Upper lobe of right lung (tissue), 1 donor: ENCODE measurements at places on chromosomes 1 and 21. TPM values are rescaled to one million over a fixed set of nuclear protein-coding genes. Genes with fewer than 3 reads are reported as not detected.

The SELE gene
- total RNA-seq: 1.5 TPM

DNA sequence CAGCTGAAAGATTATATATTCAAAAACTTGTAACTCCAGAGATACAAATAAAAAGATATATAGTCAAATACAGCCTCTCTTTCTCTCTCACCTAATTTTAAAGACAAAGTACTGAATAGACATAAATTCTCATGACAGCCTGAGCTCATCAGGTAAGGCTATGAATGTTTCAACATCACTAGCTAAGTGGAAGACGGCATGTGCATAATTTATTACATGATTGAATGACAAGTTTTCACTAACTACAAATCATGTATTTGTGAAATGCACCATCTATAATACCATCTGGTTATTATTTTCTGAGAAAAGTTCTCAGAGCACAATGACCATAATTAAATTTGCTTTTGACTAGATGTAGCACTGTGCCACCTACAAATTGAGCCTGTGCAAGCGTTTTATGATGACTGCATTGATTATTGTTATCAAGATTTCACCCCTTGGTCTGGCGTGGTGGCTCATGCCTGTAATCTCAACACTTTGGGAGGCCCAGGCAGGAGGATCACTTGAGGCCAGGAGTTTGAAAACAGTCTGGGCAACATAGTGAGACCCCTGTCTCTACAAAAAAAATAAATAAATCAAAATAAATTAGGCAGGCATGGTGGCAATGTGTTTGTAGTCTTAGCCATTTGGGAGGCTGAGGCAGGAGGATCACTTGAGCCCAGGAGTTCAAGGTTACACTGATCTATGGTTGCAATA, 128.2 kb downstream of the APP start:
- no peaks in the 10 kb centered on the region for H3K27me3 ChIP-seq
- H3K36me3 ChIP-seq: peaks cover 4% of the 10 kb centered on the region
- DNase-seq: no peak
- no peak overlapping the region for H3K27ac ChIP-seq
- H3K4me1 ChIP-seq: no peaks in the 10 kb centered on the region
- H3K4me3 ChIP-seq: no peak overlapping the region

GRCh38 chr1:216929870-216930582, 206.8 kb upstream of the ESRRG start:
- no peaks in the 10 kb centered on the region for H3K27me3 ChIP-seq
- H3K27ac ChIP-seq: no peak overlapping the region
- H3K4me3 ChIP-seq: no peak overlapping the region
- no peaks in the 10 kb centered on the region for H3K4me1 ChIP-seq

The ADAMTS1 gene
- total RNA-seq: 122 TPM

DNA sequence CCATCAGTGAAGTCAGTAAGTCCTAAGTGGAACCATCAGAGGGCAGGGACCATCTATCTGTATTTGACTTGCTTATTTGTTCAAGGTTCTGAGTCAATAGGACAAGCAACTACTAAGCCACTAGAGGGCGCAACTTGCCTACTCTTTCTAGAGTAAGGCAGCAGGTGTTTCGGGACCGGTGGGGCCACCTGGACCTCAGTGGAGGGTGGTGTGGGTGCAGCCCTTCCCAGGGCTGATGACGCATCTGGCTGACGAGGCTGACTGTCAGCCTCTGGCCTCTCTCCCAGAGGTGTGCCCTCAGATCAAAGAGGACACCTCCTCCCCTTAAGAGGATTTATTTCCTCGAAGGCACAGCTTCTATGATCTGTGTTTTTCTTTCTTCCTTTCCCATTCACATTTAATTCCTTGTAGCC, 6.6 kb downstream of the CBR3 start:
- DNase-seq: peak; percentile 87
- no peaks in the 10 kb centered on the region for H3K36me3 ChIP-seq
- no peak overlapping the region for H3K4me3 ChIP-seq
- no peak overlapping the region for H3K27ac ChIP-seq

- H3K27me3 ChIP-seq: no peaks in the 10 kb centered on the region
- no peak for DNase-seq
- no peak overlapping the region for H3K4me3 ChIP-seq
- H3K36me3 ChIP-seq: no peaks in the 10 kb centered on the region
Measured at GRCh38 chr1:10610901-10611600, 136.3 kb downstream of the PEX14 start.

The DUSP10 gene
- 8.2 TPM for total RNA-seq

DNA sequence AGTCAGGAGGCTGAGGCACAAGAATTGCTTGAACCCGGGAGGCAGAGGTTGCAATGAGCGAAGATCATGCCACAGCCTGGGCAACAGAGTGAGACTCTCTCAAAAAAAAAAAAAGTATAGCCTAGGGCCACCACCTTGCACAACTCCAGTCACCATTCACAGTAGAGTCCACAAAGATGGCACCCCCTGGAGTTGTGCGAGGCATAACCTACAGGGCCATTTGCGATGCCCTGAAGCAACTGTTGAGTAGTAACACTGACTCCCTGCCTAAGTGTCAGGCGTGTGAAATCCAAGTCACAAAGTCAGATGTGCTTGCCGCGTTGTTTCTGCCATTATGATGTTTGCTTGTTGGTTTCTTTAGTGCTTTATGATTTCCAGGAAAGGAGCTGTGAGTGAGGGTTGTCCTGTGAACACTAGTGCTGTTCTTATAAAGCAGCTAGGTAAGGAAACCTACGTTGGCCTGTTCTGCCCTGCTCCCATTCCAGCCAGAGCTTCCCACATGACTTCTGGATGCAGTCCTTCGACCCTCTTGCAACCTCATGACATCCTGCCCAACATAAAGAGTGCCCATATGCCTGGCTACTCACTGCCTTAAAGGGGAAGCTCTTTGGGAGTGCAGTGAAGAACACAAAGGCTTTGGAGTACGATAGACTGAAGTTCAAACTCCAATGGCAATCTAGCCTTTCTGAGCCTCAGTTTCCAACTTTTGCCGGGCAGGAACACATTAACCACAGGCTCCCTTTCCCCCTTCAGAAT, 29.8 kb downstream of the FHAD1 start:
- H3K27ac ChIP-seq: no peak overlapping the region
- H3K4me3 ChIP-seq: no peak overlapping the region
- H3K4me1 ChIP-seq: peaks cover 6% of the 10 kb centered on the region
- peaks cover 3% of the 10 kb centered on the region for H3K27me3 ChIP-seq
- no peak for DNase-seq
